Effector memory CD4-positive, alpha-beta T cell (primary cell): ENCODE measurements at places on chromosomes 6 and 20.
A peak's percentile ranks its signal among the peaks of the same experiment; 100 is the strongest.

GRCh38 chr20:3846740-3847428 is at the start of gene MAVS:
TSS of gene MAVS (plus strand) at chr20:3846834. CDS start at chr20:3854625, 7,791 bp downstream.
- H3K36me3 ChIP-seq = no peaks in the 10 kb centered on the region
- DNase-seq = peak; percentile 80
- no peaks in the 10 kb centered on the region for H3K27me3 ChIP-seq
- H3K4me3 ChIP-seq = peak within 1 kb of the TSS; percentile 94
- peak within 1 kb of the TSS; percentile 78 for H3K27ac ChIP-seq

- H3K36me3 ChIP-seq = peaks cover 80% of the 10 kb centered on the region
- H3K4me1 ChIP-seq = no peaks in the 10 kb centered on the region
These were observed 54.9 kb downstream of the MYH7B start for GRCh38 chr20:35010405-35011192.

GRCh38 chr20:38123021-38123587 is 42.0 kb downstream of the TGM2 start:
- no peak overlapping the region for H3K4me3 ChIP-seq
- no peak for DNase-seq
- H3K27me3 ChIP-seq = no peaks in the 10 kb centered on the region
- no peaks in the 10 kb centered on the region for H3K4me1 ChIP-seq
- no peaks in the 10 kb centered on the region for H3K36me3 ChIP-seq
- no peak overlapping the region for H3K27ac ChIP-seq

- no peaks in the 10 kb centered on the region for H3K36me3 ChIP-seq
- H3K4me1 ChIP-seq = no peaks in the 10 kb centered on the region
- no peak overlapping the region for H3K27ac ChIP-seq
- no peak for DNase-seq
- no peak overlapping the region for H3K4me3 ChIP-seq
These were observed 291.1 kb downstream of the CLIC5 start for GRCh38 chr6:45724511-45724910.

DNA sequence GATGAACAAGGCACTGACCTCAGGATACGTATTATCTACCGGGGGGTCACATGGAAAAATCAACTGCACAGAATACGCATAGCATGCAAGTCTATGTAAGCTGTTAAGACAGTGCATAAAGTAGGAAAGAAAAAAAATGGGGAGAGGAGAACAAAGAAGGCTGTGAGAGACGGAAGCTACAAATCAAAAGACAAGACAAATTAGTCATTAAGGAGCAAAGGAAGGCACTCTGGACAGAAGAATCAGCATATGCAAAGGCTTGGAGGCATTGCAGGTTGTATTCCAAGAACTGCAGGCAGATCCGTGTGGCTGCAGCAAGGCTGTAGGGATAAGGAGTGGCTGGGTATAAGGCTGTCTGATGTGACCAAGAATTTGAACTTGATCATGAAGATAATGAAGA is 89.0 kb downstream of the NRSN1 start:
- no peak overlapping the region for H3K27ac ChIP-seq
- H3K4me1 ChIP-seq = no peaks in the 10 kb centered on the region
- H3K36me3 ChIP-seq = no peaks in the 10 kb centered on the region
- no peak overlapping the region for H3K4me3 ChIP-seq
- H3K27me3 ChIP-seq = peaks cover 3% of the 10 kb centered on the region
- no peak for DNase-seq

DNA sequence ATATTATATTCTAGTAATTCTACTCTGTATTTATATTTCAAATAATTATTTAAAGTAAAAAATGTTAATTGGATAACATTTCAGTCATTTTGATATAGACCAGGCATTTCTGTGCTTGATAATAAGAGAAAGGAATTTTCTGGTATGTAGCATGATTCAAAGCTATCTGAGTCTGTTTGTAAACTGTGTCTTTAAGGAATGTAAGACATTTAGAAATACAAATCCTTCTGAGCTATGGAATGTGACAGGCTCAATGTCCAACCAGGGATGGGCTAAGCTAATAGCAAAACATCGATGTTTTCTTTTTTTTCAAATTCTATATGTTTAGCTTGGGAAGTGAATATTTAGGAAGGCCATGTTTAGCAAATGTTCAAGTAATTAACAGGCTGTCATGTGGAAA is 41.5 kb upstream of the FAM83B start:
- no peak for DNase-seq
- H3K27me3 ChIP-seq = no peaks in the 10 kb centered on the region
- H3K4me1 ChIP-seq = no peaks in the 10 kb centered on the region
- no peaks in the 10 kb centered on the region for H3K36me3 ChIP-seq

DNA sequence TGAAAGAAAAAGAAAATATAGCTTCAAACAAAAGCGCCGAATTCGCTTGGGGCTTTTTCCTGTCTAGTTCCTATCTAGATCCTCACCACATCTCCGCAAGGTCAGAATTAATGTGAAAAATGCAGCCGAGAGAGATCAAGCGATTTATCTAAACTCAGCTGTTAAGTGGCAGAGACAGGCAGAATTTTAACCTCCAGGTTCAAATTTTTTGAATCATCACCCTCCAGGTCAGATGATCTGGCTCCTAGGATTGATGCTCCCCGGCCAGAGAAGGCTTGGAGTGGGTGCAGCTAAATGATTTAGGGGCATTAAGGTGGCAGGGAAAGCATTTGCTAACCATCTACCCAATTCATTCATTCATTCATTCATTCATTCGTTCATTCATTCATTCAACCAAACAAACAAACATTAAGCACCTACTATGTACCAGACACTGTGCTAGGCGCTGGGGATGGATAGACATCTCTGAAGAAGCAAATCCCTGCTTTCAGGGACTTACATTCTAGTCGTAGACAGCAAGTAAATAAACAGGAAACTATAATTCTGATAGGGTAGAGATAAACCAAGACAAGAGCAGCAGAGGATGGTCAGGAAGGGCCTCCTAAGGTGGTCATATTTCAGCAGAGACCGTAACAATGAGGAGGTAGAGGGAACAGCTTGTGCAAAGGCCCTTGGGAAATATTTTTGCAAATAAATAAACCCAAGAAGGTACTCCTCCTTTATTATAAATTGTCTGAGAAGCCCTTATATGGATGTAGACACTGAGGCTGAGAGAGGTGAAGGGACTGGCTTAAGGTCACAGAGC is 672 bp upstream of the UBE2V1 start:
- H3K4me3 ChIP-seq = peak overlapping the region; percentile 86
- no peak for DNase-seq
- H3K27ac ChIP-seq = peak overlapping the region; percentile 92
- no peaks in the 10 kb centered on the region for H3K27me3 ChIP-seq

DNA sequence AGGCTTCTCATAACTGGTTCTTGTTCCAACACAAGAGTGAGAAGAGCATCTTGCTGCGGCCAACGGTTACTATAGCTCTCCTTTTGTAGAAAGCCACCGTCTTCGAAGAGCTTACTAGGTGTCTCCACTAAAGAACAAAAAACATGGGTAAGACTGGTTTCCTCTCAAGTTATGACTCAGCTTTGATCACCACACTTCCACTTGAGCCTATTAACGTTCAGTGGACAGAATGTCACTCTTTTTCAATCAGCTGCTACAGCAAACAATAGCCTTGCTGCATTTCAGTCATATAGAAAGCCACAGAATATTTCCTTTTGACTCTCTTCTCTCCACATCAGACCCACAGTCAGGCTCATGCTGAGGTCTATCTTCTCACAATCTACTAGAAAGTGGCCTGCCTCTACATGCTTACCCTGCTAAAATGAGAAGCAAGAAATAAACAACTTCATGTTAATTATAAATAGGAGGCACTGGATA is 243.5 kb upstream of the PREP start:
- H3K27ac ChIP-seq = no peak overlapping the region
- no peaks in the 10 kb centered on the region for H3K27me3 ChIP-seq

GRCh38 chr6:37758647-37759046 is 60.9 kb upstream of the ZFAND3 start:
- DNase-seq = no peak
- no peaks in the 10 kb centered on the region for H3K4me1 ChIP-seq
- no peak overlapping the region for H3K27ac ChIP-seq

- H3K27me3 ChIP-seq = no peaks in the 10 kb centered on the region
- DNase-seq = no peak
- H3K4me3 ChIP-seq = no peak overlapping the region
- no peak overlapping the region for H3K27ac ChIP-seq
These were observed 314.7 kb downstream of the EPM2A start for GRCh38 chr6:145420599-145420998.
